ENCODE measurements at places on chromosomes 5 and 9.

DNA sequence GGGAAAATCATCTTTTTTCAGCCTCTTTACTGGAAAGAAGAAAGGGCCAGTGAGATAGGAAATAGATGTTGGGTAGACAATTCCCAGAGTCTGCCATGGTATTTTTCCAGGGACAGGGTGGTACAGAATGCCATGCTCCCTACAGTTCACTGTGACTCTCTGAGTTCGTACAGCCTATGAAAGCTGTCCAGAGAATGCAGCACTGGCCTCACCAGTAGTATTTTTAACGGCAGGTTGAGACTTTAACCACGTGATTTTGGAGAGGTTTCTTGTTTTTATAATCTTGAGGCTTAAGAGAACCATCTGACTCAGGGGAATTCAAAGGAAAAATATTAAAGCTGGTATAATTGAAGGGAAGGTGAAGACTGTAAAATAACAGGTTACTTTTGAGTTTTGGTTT is 10.1 kb upstream of the ZNF474 start:
- no peak for DNase-seq

DNA sequence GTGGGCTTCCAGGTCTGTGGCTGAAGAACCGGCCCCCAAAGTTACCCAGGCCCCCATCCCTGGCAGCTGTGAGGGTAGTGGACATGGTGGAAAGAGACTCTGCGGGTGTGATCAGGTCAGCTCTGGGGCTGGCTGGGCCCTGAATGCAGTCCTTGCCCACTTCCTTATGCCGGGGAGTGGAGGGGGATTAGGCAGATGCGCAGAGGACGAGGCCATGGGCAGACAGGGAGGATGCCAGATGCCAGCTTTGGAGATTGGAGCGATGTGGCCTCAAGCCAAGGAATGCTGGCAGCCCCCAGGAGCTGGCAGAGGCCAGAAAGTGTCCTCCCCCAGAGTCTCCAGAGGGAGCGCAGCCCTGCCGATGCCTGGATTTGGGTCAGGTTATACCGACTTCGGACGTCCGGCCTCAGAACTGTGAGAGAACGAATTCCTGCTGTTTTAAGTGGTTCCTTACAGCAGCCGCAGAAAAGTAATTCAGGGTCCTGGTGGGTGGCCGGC is 69.8 kb downstream of the ADAMTS2 start:
- no peak for DNase-seq

- no peak for DNase-seq
These were observed 56.4 kb upstream of the UBAC1 start for GRCh38 chr9:136017289-136018190.

DNA sequence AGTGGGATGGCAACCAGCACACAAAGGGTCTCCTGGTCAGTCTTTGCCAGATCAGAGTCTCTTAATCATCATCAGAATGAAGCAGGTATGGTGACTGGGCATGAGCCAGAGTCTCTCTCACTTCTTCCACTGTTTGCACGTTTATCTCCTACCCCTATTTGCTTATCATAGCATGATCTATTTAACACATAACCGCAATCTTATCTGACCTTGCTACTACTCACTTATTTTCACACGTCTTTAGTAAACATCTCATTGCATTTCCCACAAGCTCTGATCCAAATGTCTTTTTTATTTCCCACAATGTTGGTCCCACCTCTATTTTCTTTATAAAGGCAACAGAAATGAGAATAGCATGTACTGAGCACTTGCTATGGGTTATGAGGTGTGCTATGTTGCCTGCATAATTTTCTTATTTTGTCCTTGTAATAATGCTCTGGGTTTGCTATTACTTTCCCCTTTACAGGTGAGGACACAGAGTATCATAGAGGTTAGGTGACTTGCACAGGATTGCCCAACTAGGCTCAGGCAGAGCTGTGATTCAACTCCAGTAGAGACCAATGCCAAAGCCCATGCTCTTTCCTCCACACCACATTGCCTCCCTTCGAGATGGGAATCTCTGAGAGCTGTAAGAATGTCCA is 39.7 kb upstream of the IL7R start:
- no peak for DNase-seq

- DNase-seq, result no peak
These were observed 119.3 kb downstream of the RPS23 start for GRCh38 chr5:82158755-82159413.

GRCh38 chr5:31251032-31251431 is 57.5 kb downstream of the CDH6 start:
- no peak for DNase-seq

GRCh38 chr9:118991366-118992285 is 377.6 kb downstream of the BRINP1 start:
- DNase-seq, result no peak

DNA sequence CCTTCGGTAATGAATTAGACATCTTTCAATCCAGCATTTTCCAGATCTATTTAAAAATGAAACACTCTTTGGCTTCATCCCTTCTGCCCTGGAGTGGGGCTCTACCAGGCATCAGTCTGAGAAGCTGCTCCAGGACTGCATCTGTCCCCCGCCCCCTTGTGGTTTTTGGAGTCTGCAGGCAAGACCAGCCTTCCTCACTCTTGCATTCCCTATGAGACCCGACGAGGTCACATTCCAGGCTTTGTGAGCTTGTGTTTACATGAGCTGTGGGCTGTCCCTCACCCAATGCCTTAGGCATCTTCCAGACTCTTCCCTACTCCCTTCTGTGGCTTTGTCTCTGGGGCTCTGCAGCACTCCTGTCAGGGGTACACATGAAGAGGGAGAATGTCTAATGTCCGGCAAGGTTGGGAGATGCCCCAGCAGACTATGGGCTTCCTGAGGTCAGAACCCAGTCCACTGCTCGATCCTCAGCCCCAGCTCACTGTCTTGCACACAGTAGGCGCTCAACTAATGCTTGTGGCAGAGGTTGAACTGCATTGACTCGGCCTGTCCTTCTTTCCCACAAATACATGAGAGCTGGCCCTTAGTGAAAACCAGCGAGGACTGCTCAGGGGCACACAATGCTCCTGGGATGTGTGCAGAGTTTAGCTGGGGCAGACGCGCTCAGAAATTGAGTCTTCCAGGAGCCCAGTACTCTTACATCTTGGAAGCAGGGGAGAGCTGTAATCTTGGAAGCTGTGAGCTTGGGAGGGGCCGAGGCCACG is 11.7 kb upstream of the GADD45G start:
- DNase-seq, result no peak

GRCh38 chr5:55254802-55255201 is 21.4 kb upstream of the CCNO start:
- DNase-seq, result no peak

DNA sequence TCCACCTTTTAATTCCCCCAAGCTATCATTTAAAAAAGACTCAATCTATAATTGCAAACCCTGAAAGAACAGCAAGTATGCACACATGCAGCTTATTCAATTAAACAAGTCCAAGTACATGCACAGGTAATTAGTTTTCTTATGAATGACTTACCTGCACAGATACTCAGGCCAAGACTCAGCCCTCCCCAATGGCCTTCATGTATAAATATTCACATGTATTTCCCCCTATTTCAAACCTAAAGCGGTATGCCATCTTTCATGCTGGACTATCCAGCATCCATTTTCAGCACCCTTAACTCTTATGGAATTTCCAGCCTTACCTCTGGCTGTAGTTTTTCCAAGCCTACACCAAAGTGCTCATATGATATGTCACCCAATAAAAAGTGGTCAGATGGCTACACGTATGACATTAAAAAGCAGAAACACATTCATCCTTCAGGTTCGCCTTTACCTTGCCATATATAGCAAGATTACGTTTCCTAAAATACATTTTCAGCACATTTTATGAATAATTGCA is 205.5 kb downstream of the MEF2C start:
- DNase-seq, result no peak

DNA sequence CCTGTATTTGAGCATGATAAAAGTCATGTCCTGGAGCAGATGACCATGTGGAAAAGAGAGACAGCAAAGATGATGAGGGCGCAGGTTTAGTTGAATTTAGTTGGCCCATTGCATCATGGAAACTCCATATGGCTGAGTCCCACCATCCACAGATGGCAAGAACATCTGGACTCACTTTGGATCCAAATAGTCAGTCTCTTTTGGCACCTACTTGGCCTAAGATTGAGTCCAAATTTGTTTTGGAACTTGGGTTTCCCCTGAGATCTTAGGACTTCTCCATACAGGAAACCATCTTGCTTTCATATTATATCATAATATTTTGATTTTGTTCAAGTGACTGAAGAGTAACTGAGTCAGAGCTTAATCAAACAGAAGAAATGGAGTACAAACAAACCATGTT is 217.5 kb downstream of the DRD1 start:
- no peak for DNase-seq

- DNase-seq, result no peak
These were observed 586 bp upstream of the PDZD2 start for GRCh38 chr5:31638345-31638744.

DNA sequence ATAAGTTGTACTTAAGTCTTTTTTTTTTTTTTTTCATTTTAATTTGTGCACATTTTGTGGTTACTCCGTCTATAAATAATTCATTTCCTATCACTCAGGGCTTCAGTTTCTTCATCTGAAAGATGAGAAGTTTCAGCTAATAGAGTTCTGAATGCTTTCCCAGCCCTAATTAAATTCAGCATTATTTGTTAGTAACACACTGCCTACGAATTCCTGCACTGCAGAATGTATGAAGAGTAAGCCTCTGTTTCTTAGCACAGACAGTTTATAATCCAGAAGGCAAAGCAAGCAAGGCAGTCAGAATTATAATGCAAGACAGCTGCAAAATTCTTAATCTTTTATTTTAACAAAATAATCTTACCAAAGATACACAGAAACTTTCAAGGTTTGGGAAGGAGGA is 138.0 kb upstream of the GHR start:
- DNase-seq, result no peak

DNA sequence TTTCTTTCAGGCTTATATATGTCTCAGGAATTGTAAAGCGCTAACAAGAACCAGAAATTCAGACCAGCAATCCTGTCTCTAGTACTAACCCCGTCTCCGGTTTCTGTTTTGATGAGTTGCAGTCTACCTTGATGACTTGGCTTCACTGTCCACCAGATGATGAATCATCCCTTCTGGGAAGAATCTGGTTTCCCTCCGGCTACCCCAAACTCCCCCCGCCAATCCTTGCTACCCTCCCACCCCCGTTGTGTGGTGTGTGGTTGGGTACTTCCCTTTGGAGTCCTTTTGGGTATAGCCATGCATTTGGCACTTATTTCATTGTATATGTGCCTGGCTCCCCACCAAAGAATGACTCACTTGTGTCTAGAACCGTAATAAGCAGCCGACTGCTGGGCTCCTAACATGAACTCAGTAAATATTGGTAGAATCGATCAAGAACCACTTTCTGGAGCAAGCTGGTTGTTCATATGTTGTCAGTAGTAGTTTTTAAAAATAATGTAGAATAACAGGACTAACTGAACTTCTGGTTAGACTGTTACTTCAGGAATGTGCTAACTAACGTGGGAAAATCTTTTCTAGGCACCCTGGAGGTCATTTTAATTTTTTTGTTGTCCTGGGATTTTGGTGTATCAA is 8.3 kb upstream of the TGFBI start:
- peak; percentile 74 for DNase-seq

- no peak for DNase-seq
These were observed 205.6 kb upstream of the ZNF608 start for GRCh38 chr5:124952079-124952478.

- peak; percentile 92 for DNase-seq
These were observed 4.1 kb upstream of the RGMB start for GRCh38 chr5:98769210-98769958.

- no peak for DNase-seq
These were observed 678.7 kb downstream of the MAT2B start for GRCh38 chr5:164184158-164184557.

DNA sequence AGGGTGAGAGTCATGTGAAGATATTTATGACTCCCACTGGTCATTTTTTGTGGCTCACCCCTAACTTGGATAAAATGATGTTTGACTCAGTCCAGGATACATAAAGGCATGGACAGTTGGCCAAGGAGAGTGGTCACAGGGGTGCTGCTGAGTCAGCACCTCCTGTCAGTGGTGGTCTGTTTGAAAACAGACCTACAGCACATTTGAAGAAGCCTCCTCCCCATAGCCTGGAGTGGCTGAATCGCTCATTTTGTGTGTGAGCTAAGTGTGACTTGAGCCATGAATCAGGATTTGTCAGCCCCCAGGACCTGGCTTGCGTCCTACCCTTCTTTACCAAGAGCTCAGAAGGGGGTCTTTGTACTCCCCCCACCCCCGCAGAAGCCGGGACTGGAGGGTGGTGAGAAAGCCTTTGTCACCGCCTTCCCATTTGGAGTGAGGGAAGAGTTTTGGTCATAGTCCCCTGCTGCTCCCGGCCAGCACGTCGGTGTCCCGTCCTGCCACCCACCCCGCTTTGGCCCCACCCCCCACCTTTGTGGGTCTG is 35.6 kb downstream of the TRIO start:
- peak; percentile 74 for DNase-seq

GRCh38 chr9:71990466-71990865 is 69.9 kb downstream of the C9orf57 start:
- no peak for DNase-seq
